ENCODE measurements at places on chromosomes 7 and 10.
A peak's percentile ranks its signal among the peaks of the same experiment; 100 is the strongest.

DNA sequence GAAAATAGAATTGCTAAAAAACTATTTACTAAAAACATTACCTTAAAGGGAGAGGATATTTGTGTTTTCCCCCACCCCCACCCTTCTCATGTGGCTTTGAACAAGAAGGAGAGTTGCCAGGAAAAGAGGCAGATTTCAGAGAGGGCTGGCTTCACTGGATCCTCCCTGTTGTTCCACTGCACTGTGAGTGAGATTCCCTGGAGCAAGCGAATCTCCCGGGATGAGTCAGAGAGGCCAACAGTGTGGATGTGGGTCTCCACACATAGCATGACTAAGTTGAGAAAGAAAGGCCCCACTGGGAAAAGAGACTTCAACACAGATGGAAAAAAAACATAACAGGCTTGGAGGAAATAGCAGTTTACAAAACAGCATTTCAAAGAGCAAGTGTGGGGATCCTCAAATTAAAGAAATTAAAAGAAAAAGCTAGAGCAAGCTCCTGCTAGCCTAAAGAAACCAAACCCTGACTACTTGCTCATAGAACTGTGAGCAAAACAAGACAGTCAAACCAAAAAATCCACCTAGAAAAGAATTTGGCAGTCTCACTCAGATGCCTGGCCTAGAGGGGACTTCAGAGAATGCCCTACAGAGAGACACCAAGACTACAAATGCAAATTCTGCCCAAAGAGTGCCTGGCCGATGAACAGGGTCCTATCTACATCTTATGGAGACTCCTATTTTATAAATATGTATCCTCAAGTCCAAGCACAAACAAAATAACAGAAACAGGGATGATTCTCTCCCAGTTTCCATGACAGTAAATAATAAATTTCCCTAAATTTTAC, 3.4 kb downstream of the CAV1 start:
- peak; percentile 57 for DNase-seq

DNA sequence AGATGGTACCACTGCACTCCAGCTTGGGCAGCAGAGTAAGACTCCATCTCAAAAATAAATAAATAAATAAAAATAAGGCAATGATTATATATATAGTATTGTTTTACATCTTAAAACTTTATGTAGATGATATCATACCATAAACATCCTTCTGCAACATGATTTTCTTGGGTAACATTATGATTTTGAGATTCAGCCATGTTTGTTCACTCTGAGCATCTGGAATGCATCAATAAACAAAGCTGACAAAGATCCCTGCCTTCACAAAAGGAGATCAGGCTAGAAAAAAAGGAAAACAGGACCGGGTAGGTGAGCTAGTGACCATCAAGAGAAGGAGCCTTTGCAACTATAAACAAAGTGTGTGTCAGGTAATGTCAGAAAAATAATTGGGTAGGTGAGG, 31.9 kb upstream of the KAT6B start:
- DNase-seq, result no peak

DNA sequence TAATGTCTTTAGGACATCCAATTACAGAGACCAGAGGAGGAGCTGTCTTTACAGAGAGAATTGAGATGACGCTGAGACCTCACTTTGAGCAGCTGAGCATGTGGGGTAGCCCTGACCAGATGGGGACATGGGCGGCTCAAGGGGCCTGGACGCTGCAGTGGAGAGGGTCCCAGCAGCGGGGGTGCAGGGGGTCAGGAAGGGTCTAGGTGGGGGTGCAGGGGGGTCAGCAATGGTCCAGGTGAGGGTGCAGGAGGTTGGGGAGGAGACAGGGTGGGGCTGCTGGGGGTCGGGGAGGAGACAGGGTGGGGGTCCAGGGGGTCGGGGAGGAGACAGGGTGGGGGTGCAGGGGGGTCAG, 43.2 kb upstream of the CFAP46 start:
- no peak for DNase-seq

GRCh38 chr10:69911613-69912528, 110.2 kb downstream of the COL13A1 start:
- peak; percentile 42 for DNase-seq

DNA sequence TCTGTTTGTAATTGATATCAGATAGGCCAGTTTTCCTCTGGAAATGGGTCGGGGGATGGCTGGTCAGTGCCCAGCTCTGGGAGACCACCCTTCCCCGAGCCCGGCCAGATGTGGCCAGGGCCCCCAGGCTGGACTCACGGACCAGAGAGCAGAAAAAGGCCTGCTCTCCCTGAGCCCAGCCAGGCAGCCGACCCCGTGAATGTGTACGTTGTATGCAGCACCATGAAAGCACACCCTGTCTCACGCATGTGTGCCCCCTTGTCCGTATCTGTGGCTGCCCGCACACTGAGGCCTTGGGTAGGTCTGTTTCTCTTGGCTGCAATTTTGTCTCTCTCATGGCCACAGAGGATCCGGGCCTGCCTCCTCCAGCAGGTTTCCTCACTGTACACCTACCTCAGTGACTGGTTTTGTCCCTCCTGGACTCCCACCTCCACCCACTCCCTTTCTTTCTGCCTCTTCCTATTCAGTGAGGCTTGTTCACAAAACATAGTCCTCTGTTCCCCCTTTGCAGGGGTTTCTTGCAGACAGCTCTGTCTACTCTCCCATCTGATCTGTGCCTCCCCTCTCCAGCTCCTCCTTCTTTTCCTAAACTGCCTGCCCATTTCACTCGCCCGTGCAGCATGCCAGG, 23.6 kb upstream of the ANKRD2 start:
- DNase-seq, result no peak
